Activated CD4-positive, alpha-beta T cell treated with anti-CD3 and anti-CD28 coated beads, Interleukin-2, amount 50 U/mL, for 48 hours (primary cell): ENCODE measurements at places on chromosomes 1 and 21.

DNA sequence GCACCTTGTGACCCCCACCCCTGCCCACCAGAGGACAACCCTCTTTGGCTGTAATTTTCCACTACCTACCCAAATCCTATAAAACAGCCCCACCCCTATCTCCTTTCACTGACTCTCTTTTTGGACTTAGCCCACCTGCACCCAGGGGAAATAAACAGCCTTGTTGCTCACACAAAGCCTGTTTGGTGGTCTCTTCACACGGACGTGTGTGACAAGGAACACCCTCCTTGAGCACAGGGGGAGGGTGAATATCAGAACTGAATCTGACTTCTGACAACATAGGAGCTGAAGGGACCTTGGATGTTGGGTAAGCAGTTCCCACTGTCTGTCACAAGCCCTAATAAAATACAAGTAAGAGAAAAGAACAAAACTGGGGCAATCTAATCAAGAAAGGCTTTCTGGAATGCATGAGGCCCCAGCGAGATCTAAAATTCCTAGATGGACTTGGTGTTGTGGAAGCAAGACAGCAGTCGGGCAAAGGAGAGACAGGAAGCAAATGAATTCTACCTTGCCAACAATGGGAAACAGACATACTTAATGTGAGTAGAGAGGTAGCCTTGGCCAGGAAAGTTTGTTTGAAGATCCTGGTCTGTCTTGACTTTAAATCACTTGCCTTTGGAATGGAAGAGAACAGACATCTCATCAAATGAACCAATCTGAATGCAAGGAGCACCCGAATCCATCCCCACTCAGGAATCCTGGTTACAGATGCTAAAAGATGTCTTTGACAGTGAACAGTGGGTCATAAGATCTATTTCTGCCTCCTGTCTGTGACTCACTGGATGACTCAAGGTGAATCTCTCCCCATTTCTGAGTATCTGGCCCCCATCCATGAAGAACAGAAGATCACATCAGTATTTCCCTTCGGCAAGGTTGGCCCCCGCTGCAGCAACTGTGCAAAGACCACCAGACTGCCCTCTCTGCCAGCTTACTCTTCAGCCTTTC, 53.3 kb downstream of the OLFML3 start:
- DNase-seq = no peak

- no peak for DNase-seq
These were observed 66.6 kb upstream of the TIAM1 start for GRCh38 chr21:31410499-31411131.

GRCh38 chr1:230167419-230167852, 100.4 kb downstream of the GALNT2 start:
- DNase-seq = peak; percentile 47

DNA sequence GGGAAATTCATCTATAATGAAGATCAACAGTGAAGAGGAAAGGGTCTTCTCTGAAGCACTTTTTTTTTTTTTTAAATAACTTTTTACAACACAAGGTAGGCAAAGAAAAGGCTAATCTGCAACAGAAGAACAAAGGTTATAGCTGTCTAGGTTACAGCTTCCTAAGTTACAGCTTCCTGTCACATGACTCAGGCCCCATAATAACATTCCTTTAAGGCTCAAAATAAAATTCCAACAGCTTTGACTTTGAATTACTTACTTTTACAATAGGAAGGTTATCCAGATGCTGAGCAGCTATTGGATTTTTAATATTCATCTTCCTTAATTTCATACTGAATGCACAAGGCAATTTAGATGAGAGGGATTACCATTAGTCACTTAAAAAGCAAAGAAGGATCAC, 40.4 kb upstream of the TMEM61 start:
- no peak for DNase-seq

DNA sequence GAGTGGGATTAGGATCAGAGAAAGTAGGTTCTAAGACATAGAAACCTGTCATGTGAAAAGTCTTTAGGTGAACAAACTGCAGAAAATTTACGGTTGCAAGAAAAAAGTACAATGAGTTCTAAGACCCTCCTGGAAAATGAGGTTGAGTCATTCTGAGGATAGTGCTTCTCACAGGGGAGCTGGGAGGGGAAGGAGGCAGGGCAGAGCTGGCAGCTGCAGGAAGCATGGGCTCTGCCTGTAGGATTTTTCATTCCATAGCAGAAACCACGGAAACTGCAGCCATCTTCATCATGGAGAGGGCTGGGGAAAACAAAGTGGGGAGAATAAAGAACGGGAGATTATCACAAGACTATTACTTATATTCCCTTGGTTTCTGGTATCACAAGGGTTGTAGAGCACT, 25.8 kb upstream of the THEM4 start:
- DNase-seq = no peak

DNA sequence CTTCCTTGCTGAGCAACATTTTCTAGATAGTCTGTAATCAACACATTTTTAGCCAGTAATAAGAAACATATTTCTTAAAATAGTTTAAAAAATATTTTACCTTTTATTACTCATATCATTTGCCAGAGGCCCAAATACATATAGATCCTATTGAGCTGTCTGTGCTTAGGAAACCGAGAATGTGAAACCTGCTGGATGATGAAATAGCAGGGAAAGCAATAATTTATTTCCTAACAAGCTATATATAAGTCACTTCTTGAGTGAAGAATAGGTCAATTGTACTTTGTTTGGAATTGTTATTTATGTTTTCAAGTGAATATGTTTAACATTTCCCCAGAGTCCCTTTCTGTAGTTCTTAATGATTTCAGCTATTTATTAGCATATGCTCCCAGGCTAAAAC, 339.9 kb upstream of the TMPRSS15 start:
- no peak for DNase-seq

GRCh38 chr1:53110370-53111072, 31.9 kb downstream of the SLC1A7 start:
- DNase-seq = peak; percentile 50

GRCh38 chr1:170049176-170049800, 25.2 kb downstream of the KIFAP3 start:
- DNase-seq = no peak

DNA sequence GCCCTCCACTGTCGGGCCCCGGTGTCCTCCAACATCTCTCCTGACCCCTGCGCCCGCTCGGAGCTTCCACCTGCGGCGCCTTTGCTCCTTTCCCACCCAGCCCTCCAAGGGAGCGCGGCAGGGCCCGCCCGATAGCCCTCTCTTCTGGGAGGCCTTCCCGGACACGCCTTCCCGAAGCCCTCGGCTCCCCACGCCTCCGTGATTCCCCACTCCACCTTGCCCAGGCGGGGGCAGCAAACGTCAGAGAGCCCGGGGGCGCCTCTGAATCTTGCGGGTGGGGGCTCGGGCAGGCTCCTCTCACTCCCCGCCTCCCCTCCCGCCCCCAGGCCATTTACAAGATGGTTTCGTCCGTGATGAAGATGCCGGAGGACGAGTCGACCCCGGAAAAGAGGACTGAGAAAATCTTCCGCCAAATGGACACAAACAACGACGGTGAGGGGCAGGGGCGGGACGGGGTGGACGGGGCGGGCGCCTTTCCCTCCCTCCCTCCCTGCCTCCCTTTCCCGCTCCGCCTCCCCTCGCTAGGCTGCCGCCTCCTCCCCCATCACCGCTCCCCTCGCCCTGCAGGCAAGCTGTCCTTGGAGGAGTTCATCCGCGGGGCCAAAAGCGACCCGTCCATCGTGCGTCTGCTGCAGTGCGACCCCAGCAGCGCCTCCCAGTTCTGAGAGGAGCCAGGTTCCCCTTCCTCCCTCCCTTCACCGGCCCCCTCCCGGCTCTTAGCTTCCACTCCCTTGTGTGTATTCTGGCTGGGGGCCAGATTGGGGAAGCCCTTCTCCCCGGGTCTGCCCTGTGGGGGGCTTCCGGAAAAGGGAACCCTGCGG, 7.1 kb downstream of the HPCA start:
- peak; percentile 30 for DNase-seq

DNA sequence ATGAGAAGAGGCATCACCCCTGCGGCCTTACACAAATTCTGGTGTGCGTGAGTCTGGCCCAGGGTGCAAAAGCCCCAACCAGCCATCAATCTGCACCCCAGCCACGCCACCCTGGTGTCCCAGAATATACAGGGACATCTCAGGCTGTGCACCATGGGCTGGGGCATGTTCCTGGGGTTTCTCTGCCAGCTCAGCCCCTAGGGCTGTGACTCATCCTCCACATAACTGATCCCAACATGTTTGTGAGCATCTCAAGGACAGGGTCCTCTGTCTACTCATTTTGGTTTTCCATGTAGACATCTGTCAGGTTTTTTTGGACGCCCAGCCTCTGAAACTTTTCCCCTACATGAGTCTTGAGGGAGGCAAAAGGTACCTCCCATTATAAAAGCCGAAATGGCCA, 511 bp downstream of the ZNF683 start:
- no peak for DNase-seq

DNA sequence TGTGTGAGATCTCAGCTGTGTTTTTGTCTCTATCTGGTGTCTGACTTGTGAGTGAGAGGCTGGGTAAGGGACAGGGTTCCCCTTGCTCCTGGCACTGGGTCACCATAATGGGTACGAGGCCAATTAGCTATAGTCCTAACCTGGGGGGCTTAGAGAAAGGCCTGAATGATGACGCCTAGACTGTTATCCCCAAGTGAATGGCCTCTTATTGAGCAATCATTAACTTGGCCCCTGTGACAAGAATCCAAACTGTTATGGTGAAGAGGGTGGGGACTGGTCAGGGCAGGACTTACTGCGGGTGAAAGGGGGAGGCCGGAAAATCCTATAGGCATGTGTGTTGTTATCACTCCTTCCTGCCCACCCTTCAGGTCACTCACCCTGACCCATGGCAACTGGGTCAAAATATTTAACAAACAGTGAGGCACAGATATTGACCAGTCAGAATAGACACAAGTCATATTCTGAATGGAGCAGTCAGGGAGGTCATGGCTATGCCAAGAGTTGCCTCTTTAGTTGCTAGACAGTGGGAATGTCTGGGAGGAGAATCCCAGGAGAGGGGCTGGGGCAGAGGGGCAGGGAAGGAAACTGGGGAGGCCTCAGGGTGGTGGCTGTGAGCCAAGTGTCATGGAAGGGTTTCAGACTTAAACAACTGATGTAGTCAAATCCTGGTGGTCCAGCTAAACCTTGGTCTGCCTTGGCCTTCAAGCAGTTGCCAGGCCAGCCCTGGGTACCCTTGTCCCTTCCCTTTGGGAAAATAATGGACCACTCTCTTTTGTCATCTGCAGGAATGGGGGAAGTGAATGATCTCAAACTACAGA, 3.2 kb downstream of the NR0B2 start:
- DNase-seq = no peak

DNA sequence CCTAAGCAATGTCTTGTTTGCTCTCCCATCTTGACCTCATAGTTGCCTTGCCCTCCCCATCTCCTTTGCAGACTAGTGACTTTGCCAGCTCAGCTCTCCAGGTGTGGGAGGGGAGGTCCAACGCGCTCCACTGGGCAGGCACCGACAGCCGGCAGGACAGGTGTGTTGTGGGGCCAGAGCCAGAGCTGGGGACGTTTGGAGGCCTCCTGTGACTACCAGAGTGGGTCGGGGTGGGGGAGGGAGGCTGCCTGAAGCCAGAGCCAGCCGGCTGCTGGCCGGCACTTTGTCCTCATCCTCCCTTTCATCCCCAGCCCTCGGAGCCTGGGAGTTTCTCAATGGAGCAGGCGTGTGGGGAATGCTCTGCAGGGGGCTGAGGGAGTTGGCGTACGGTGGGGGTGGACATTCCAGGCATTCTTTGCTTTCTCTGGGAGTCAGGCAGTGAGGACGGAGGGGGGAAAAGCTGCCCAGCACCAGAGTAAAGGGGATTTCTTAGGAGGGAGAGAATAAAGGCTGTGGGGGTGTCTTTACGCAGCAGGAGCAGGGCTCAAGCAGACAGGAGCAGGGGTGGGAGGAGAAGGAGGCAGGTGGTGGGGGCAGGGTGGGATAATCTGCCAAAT, 20.2 kb downstream of the NUAK2 start:
- no peak for DNase-seq

DNA sequence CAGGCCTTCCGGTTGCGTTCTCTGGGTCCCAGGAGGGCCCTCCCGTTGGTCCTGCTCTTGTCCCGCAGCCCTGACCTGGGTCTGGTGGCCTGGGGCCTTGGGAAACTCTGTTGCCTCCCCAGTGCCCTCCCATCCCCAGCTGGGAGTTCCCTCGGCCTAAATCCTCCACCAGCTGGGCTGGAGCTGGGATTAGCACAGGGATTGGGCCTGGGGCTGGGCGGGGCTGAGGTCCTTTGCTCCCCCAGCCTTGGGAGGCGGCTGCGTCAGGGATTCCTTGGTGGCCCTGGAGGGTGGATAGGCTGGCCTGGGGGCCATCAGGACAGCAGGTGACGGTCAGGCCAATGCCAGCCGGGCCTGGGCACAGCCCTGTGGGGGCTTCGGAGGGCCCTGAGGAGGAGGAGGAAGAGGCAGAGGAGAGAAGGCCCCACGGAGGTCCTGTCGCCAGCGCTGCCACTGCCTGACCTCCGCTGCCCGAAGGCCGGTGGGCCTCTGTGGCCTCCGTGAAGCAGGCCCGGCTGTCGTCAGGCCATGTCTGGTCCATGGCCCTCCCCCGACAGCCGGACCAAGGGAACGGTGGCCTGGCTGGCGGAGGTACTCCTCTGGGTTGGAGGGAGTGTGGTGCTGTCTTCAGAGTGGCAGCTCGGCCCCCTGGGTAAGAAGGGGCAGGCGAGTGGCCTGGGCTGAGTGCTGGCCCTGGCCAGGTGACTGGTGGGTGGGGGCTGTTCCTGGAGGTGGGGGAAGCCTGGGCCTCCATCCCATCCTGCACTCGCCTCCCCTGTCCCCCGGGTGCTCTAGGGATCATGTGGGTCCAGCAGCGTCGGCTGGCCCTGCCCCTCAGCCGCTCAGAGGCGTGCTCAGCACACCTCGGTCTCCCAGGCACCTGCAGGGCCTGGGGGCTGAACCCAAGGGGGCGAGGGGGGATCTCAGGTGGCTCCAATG, at the start of gene PLCH2:
PLCH2 (plus strand) TSS at position 229 of the 939 bp plus-strand sequence; CDS start at position 529, 300 bp downstream.
- DNase-seq = no peak

DNA sequence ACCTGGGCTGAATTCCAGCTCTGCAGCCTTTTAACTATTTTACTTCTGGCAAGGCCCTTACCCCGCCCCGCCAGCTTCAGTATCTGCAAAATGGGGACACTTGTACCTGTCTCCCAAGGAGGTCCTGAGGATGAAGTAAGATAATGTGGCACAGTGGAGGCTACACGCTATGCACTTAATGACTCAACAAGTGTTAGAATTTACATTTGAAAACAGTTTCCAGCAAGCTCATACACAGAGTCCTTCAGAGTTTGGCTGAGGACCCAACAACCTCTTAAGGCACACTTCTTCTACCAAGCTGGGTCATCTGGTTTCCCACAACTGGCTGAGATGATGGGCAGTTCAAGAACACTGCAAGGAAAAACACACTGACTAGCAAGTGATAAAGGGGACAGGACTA, 30.2 kb upstream of the SLC22A15 start:
- DNase-seq = no peak

- no peak for DNase-seq
These were observed 20.2 kb downstream of the IPP start for GRCh38 chr1:45730075-45730779.

GRCh38 chr1:189782295-189782694, 695.4 kb downstream of the BRINP3 start:
- no peak for DNase-seq

DNA sequence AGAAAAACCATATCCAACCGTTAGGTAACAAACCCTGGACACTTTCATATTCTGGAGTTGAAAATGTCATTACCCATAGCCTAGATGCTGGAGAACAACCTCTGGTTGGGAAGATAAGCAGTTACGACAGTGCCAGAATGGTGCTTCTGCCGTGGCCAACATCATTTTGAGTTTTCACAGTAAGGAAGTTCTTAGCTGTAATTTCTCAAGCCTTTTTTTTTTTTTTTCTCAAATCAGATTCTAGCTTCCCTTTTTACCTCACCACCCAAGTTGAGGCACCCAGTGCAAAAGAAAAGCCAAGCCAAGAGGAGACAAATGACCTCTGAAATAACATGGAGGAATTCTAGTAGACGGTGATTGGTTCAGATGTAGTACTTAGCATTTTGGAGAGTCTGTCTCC, 21.8 kb downstream of the PPT1 start:
- DNase-seq = no peak
